ENCODE measurements at places on chromosomes 11 and 22.

DNA sequence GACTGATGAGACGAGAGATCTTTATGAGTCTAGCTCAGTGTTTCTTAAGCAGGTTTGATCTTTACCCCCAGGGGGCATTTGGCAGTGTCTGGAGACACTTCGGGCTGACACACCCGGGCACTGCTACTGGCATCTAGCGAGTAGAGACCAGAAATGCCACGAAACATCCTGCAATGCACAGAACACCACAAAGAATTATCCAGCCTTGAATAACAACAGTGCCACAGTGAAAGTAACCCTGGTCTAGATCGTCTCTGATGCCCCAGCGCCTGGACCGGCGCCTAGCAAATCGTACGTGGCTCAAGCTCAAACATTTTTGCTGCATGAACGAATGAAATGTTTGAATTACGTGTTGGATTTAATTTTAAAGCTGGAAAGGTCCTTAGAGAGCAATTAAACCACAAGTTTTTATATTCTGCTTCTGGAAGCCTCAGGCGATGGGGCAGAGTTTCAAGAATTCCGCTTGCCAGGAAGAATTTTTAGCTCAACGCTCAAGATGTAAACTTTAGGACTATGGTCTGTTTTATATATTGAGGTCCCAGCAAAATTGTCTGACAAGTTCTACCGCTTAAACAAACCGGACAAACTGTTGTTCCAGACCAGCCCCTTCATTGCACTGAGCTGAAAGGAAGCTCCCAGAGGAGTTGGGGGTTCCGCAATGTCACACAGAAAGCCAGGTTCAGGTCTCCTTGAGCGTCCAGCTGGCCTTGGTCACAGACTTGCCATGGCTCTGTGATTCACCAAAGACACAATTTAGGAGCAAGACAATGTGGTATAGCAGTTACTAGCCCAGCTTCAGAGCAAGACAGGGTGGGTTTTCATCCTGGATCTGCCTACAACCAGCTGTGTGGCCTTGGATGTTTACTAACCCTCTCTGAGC is 44.2 kb upstream of the SMTN start:
- no peak for DNase-seq

- no peak for DNase-seq
Measured at GRCh38 chr11:31340903-31341572, 28.5 kb downstream of the DCDC1 start.

- no peak for DNase-seq
Measured at GRCh38 chr22:19605508-19606331, 81.5 kb upstream of the CLDN5 start.

DNA sequence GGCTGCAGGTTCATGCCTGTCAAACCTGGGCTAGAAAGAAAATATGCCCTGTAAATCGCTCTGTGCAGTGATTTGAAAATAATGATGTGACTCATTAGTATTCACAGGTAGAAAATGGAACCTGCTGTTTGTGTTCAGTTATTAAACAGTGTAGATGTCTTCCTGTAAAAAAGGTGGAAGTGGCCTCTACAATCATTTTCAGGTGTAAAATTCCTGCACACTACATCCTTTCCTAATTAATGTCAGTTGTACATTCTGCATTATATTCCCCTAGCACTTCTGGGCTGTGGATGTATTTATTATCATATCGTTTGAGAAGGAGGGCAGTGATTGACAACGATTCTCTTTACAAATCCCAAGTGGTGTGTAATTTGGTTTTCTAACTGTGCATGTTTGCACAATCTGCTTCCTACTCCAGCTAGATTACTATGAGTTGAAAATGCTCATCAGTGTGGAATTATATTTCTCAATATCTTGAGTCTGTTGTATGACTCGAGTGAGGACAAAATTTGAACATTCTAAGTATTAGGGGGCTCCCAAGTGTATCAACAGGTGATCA is 454.0 kb upstream of the DDI1 start:
- DNase-seq: no peak

- DNase-seq: no peak
Measured at GRCh38 chr11:125728969-125729368, 17.1 kb upstream of the PATE1 start.

DNA sequence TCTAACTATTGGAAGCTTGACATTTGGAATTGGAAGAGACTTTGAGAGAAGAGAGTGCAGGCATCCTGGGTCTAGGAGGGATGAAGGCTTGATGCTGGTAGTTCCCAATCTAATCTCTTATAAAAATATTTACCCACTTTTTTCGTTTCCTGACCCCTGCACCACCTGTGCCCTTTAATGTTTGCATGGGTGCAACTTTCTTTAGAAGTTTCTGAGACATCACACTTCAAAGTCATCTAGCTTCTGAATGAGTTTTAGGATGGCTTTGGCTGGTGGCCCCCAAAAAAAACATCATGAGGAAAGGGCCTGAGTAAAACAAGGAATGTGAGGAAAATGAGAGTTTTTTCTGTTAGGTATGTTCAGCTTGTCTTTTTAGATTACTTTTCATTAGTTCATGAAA is 1.1 kb downstream of the POLD3 start:
- DNase-seq: no peak

DNA sequence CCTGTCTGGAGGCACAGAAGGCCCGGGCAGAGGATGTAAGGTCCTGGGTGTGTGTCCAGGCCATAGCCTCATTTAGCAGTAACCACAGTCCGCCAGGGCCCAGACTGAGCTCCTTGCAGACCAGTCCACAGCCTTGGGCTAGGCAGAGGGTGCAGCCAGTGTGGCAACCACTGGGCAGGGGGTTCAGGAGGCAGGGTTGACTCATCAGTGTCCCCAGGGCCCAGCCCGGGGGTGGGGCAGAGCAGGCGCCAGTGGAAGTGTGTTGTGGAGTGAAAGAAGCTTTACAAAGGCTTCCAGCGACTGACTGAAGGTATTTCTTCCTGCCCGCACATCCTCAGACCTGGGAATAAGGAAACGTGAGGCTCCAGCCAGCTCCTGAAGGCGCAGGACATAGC is 27.7 kb upstream of the WNT11 start:
- no peak for DNase-seq

GRCh38 chr22:29208879-29209623 is 3.4 kb downstream of the EMID1 start:
- DNase-seq: peak; percentile 49

DNA sequence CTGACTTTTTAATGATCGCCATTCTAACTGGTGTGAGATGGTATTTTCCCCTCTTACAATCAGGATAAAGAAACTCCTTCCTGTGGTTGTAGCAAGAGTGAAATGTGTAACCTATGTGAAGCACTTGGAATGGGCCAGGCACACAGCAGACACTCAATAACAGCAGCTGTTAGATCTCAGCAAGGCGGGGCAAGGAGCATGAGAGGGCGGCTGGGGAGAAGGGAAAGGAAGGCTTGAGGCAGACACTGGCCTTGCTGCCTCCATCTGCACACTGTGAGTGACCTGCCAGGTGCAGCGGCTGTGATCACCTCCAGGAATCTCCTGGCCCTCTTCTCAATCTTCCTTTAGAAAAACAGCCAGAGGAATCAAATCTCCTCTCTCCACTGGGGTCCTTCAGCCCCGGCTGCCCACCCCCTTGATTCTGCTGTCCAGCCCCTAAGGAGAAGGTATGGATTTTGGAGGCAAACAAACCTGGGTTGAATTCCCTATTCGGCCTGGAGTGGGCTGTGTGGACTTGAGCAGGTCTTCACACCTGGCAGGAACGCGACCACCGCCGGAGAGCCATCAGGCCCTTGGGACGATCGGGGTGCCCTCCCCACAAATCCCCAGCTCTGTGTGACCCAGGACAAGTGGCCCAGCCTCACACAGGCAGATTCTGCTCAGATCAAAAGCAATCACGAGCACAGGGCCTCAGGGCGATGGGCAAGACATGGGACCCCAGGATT is 49.0 kb downstream of the RPUSD4 start:
- DNase-seq: no peak

DNA sequence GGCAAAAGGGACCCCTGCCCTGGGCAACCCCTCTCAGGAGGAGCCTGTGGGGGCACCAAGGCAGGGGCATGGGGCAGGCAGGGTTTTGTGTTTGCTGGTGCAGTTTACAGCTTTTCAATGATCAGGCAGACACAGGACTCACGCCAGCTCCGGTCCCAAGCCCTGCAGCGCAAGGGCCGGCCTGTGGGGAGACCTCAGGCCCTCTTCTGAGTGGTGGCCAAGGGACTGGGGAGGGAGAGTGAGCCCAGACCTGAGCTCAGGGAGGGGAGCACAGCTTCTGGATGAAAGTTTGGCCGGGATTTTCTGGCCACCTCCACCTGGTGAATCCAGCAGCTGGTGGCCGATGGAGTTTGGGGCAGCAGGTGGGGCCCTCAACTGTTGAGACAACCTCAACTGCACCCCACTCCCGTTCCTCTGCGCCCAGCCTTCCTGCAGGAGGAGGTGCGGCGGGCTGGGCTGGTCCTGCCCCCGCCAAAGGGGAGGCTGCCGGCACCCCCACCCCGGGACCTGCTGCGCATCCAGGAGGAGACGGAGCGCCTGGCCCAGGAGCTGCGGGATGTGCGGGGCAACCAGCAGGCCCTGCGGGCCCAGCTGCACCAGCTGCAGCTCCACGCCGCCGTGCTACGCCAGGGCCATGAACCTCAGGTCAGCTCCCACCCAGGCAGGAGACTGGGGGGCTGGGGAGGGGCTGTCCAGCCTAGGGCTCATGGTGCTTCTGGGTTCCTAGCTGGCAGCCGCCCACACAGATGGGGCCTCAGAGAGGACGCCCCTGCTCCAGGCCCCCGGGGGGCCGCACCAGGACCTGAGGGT is 3.6 kb downstream of the TCIRG1 start:
- DNase-seq: no peak

DNA sequence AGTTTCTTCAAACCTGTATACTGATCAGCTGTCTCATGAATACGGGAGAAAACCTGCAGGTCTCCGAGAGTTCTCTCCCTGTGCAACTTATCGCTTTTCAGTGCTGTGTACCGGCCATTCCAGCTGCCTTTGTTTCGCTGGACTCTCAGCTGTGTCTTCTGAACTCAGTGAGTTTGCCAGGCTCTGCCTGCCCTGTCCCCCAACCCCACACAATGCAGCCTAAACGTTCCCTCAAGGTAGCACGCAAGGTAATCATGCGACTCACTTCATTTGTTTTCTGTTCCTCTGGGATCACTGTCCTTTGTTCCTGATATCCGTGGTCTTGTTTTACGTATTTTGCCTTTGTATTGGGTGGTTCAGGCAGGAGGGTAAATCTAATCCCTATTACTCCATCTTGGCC is 13.5 kb downstream of the RBM7 start:
- DNase-seq: no peak

DNA sequence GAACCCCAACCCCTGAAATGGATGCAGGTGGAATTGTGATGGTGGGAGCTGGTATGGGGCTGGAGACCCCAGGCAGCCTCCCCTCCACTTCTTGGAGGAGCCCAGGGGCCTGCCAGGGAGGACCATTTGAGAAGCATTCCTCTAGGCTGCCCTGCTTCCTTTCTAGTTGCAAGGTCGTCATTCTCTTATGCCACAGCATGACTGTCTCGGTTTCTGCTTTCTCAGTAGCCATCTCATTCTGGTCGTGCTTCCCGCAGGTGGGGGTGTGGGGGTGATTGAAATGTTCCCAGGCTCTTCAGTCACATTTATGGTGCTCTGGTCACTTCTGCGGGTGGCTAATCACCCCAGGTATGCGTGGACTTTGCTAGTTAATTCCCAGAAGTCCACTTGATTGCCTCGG is 223.7 kb upstream of the TBCEL start:
- DNase-seq: no peak

GRCh38 chr22:37176464-37177061 is 11.5 kb downstream of the C1QTNF6 start:
- no peak for DNase-seq

GRCh38 chr11:42462558-42463310 is 849.1 kb upstream of the API5 start:
- no peak for DNase-seq

DNA sequence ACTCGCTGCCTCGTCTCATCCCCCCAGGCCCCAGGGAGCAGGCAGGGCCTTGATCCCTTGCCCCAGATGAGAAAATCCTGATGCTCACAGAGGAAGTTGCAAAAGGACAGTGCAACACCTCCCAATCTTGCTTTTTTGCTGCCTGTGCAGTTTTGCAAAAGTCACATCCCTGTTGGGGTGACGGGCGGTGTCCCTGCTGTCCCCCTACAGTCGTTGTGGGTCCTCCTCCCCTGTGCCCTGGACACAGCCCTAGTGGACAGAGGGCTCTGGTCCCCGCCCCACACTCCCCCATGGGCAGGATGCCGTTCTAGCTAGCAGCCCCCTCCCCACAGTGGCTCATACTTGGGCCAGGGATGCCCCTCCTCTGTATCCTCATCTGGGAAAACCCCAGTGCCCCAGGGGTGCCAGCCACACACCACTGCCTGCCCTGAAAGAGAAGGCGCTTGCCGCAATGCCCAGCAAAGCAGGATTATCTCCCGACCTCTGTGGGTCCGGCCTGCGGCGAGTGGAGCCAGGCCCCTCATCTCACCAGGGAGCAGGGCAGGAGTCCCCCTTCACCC is 18.4 kb upstream of the CTSD start:
- DNase-seq: no peak

- no peak for DNase-seq
Measured at GRCh38 chr11:1128311-1129142, 29.2 kb upstream of the MUC5AC start.

DNA sequence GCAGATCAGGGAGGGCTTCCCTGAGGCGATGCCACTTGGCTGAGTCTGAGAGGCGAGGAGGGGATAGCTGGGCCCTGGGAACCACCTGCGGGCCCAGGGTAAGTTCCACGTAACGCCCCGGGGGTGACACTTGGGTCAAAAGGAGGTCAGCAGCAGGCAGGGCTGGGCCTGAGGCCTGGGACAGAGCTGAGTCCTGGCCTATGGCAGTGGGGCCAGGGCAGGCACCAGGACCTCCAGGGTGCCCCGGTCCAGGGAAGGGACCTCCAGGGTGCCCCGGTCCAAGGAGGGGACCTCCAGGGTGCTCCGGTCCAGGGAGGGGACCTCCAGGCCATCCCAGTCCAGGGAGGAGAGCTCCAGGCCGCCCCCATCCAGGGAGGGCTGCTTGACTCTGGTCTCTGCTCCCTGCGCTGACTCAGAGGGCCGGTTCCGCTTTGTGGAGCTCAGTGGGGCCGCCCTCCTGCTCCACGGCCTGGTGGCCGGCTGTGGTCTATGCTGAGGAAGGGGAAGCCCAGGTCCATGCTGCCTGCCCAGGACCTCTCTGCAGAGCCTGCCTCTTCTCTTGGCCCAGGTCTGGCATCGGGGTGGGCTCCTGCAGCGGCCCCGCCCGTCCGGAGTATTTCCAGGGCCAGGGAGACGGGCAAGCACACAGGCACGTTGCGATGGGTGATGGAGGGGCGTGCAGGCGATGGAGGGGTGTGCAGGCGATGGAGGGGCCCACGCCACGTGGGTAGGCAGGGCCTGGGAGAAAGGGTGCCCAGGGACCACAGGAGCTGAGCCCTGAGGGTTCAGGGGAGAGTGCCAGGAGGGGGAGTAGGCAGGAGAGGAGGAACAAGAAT is 19.5 kb upstream of the WNT7B start:
- DNase-seq: no peak

GRCh38 chr22:30187529-30188407 is 58.8 kb downstream of the LIF start:
- DNase-seq: no peak
